Stimulated activated CD4-positive, alpha-beta T cell treated with anti-CD3 and anti-CD28 coated beads, Interleukin-2, amount 100 ng/mL, for 48 hours (primary cell): ENCODE measurements at places on chromosomes 7 and 10.

DNA sequence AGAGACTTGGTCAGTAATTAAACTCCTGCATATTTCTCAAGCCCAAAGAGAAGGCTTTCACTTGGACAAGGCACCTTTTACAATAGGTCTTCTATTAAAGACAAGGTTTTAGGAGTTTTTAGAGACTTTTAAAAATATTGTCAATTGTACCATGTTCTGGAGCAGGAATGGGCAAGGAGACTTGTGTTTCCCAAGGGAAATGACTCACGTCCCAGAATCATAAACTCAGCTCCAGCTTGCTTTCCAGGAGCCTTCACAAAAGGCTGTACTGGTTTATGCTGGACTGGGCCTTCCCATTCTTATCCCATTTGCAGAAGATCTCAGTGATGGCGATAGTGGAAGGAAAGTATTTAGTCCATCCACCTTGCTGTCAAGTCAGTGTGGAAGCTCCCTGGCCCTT lies 7.8 kb upstream of the GLI3 start:
- no peak for DNase-seq

DNA sequence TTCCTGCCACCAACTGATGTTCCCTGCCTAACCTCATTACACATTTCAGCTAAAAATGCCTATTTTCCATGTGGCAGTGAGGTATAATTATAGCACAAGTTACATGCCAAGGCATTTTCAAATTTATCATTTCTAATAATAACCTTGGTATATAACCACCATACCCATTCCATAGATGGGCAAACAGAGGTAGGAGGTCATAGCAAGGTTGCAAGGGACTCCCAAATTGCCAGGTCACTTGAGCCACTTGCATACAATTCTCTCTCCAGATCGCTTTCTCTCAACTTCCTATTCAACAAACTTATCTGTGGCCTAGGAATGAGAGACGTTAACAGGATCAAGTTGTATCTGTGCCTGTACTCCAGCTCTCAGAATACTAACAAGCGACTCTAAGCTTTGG lies 108.3 kb downstream of the ATXN7L1 start:
- no peak for DNase-seq

DNA sequence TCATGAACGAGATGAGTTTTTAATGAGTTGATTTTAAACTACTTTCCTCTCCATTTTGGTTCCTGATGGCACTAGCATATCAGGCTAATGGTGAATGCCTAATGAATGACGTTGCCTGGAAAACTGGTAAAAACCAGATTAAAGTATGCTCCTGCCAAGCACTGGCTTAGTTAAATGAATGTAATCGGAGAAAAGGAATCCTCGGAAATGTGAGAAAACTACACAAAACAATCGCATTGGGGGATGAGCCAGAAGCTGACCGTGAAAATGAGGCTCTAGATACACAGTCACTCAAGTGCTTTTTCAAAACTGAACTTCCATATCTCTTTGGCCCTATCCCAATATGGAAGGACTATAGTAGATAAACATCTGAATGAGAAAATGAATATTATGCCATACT lies 153.8 kb upstream of the COL1A2 start:
- DNase-seq, result no peak

DNA sequence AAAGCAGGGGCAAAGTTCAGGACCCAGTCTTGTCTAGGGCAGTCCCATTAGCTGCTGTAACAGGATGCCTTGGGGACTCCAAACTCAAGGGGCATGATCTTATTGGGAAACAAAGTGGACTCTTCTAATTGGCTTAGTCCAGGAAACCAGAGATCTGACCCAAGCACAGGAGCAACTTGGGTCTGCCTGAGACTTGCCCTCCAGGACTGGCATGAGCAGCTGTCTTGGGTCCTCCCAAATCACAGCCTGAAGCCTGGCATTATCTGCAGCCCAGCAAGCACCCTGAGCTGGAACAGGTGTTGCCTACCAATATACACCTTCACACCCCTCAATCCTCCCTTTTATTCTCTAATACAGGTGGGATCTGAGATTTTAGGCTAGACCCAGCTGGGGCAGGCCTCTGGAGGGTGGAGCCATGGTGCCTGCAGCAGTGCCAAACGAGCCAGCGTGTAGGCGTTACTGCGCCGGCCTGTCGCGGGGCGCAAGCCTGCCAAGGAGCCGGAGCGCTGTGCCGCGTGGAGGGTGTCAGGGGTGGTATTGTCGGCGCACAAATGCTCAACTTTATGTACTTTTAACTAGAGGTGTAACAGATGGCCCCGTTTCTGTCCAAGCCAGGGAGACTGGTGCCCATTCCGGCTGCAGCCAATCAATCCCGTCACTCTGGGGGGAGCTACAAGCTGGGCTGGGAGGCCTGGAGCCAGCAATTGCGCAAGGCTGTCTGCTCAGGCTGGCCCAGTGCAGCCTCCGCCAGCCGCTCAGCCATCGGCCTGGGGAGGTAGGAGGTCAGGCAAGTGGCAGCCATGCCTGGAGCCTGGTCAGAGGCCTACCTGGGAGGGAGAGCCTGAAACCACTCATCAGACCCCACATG lies 12.8 kb upstream of the LBX1 start:
- no peak for DNase-seq

DNA sequence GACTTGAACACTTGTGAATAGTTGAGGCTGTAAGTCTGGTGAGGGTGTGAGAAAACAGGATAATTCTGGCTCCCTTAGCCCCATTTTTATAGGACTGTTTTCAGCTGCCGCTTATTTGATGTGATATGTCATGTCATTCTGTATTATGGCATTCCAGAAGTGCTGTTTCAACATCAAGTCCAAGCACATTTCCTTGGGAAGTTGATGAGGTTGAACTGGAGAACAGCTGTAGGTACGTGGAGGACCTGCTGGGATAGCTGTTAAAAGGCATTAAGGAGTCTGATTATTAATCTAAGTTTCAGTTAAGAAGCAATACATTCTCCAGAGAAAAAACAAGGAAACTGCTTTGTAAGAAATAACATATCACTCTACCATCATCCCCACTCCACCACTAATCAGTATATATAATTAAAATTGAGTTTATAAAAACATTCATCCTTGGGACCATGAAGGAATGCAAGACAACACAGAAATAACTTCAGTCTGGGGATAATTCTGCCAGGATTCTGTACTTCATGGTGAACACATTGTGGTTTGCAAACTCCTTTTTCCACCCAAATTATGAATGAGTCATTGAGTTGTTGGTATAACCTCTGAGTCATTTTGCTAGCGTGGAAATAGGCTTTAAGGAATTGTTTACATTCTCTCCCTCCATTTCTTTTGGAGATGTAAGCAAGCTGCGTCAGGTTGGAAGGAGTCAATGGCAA lies 39.9 kb upstream of the TMEM229A start:
- no peak for DNase-seq

GRCh38 chr10:132247943-132248342 lies 59.8 kb downstream of the STK32C start:
- no peak for DNase-seq

DNA sequence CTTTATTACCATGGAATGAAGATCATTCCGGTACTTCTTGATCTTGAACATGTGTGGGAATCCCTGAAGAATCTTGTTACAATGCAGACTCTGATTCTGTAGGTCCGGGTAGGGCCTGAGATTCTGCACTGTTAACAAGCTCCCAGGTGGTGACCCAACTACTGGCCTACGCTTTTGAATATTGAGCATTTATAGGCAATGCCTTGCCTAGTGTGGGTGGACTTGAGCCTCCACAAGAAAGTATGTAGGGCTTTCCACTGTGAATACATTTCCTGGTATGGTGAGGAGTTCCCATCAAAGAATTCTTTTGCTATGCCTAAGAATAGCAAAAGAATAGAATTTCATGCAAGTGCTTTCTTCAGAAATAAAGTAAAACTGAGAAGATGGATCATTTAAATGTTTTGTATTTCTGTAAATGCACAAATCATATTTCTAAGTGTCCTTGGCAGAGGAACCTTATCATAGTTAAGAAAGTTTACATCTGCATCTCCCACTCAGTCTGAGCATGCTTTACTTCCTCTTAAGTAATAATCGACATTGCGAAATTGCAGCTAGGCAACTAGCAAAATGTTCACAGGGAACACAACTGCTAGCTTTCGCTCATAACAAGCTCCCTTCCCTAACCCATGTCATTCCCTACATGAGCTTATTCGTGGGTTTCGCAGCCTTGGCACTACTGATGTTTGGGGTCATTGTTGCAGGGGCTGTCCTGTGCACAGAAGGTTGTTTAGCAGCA lies 71.4 kb downstream of the AHR start:
- DNase-seq, result no peak

GRCh38 chr10:99427566-99428190 lies 2.7 kb downstream of the GOT1 start:
- no peak for DNase-seq

GRCh38 chr7:112400141-112400540 lies 50.1 kb upstream of the IFRD1 start:
- DNase-seq, result no peak

- no peak for DNase-seq
Measured at GRCh38 chr10:132403511-132404168, 6.6 kb downstream of the PWWP2B start.

DNA sequence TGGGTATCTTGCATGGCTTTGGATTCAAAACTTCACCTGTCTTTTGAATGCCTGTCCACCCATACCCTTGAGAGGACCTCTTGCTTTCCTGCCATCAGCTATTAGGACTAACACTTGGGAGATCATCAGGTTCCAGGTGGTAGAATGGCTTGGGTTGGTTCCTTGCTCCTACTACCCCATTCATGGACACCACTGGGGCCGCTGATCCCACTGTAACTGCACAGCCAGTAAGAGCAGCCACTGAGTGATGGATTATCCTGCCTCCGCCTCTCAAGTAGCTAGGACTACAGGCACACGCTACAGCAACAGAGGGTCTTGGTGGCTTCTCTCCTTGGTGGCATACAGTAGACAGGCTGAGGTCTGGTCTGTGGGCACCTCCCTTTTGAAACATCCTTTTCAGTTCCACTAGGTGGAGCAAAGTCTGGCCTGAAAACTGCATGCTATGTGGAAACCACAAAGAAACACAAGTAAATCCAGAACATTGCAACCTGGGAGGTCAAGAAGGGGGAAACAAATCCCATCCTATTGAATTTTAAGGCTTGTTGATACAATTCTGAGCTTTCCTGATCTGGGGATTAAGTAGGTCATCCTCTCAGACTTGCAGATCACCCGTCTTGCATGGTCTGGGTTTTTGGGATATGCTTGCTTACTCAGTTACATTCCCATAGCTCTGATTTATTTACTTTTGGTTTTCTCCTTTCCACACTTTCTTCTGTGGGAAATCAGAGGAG lies 9.4 kb downstream of the WBP1L start:
- DNase-seq, result no peak

- no peak for DNase-seq
Measured at GRCh38 chr10:72009425-72010081, 45.4 kb downstream of the CHST3 start.

- no peak for DNase-seq
Measured at GRCh38 chr7:43694399-43694748, 34.9 kb downstream of the COA1 start.

- no peak for DNase-seq
Measured at GRCh38 chr7:23247046-23247602, 549 bp downstream of the GPNMB start.

DNA sequence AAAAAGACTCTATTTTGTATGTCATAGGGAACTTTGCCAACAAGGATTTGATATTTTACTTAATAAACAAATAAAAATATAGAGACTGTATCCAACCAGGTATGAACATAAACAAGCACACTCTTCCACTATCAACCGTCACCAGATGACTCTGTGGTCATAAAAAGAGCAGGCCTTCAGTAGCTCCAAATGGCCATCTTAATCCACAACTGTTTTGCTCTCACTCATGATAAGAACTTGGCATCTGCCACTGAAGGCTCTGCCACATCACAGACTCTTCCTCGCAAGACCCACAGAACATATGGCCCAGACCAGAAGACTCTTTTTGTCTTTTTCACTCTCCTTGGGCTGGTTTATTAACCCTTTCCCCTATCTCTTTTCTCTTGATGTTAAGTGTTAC lies 98.7 kb upstream of the POM121L12 start:
- DNase-seq, result no peak

- no peak for DNase-seq
Measured at GRCh38 chr7:3634396-3634795, 333.3 kb downstream of the SDK1 start.

- DNase-seq, result no peak
Measured at GRCh38 chr10:125936331-125936730, 40.0 kb downstream of the FANK1 start.

DNA sequence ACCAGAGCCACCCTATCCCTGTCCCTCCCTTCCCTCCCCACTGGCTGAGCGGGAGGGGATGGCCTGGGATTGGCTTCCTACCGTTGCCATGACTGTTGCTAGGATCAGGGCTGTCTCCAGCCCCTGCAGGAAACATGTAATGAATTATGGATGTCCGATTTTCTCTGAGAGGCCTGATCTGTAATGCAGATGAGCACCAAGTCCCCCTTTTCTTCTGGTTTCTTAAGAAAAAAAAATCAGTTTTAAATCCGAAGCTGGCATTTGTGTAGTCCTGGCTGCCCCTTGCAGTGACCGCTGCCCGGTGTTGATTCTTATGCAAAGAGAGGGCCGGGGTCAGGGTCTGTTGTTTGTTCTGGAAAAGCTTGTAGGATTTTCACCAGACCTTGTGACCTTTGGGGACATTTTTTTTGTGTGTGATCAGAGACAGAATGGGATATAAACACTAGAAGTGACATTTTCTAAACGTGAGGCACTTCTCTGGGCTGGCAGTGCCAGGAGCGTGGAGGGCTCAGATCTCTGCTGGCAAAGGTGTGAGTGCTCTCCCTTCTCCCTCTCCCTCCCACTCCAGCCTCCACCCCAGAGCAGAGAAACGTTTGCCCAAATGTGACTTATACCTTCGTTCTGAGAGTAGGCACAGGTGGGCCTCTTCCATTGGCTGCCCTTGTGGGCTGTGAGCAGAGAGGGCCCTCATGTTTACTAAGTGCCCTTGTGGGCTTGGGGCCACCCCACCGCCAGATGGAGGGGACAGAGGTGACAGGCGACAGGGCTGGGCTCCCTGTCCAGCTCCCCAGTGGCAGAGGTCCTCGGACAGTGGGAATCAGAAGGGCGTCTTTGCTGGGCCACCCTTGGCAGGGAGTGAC lies 127.5 kb downstream of the DNAJB6 start:
- no peak for DNase-seq

DNA sequence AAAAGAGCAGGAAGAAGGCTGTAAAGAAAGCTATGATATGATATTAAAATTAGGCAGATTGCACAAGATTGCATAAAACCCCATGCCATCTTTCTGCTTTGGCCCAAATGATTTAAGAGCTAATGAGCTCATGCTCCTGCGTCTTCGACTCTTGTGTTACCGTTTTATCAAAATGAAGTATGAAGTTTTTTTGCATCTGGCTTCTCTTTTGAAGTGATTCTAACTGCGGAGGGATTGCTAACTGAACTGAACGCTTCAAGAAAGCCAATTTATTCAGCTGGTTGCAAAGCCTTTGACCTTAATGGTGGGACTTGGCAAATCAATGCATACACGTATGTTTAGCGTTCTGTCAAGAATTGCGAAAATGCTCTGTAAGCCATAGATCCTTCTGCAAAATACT lies 282.9 kb downstream of the TWIST1 start:
- no peak for DNase-seq

GRCh38 chr7:3380886-3381685 lies 80.0 kb downstream of the SDK1 start:
- DNase-seq, result no peak
